NCI-H2081 (cell line): ENCODE measurements at places on chromosomes 6 and 20.

DNA sequence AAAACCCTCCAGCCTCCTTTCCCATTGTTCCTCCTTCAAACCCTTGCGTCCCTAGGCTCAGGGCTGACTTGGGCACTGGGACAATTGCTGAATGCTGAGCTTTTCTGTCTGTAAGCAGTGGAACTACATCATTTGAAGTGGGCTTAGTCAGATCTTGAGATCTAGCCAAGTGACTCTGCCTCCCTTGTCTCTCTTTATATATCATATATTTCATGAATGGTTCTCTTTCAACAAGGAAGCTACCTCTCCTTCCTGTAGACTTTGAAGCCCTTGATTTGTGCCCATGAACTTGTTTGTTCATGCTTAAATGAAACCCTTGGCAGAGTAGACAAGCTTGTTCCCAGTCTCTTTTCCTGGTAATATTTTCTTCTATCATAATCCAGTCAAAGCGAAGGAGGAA, 60.0 kb upstream of the KIF13A start:
- DNase-seq: no peak

- no peak for DNase-seq
Observed at GRCh38 chr6:120511712-120512111, 822.6 kb downstream of the TBC1D32 start.

DNA sequence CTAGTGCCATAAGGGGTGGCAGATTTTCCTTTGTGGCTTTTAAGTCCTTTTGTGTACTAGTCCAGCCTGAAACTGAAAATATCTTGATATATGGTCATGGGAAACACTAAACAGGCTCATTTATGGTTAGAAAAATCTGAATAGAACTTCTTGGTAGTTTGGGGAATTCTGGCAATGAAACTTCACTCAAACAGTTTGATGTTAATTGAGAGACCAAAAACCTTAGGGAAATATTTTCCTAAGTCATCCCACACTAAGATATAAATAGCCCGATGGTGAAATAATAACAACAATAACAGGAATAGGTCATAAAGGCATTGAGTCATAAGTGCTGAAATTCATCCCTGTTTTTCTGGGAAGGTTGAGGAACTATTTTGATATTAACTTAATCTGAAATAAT, 146.2 kb upstream of the SMLR1 start:
- no peak for DNase-seq

DNA sequence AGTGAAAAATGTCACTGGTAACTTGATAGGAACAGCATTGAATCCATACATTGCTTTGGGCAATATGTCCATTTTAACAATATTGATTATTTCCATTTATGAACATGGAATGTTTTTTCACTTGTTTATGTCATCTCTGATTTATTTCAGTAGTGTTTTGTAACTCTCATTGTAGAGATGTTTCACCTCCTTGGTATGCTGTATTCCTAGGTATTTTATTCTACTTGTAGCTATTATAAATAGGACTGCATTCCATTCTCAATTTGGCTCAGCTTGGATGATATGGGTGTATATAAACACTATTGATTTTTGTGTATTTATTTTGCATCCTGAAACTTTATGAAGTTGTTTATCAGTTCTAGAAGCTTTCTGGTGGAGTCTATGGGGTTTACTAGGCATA, 730.3 kb downstream of the DOK5 start:
- DNase-seq: no peak

- no peak for DNase-seq
Observed at GRCh38 chr6:133300896-133301295, 59.7 kb downstream of the EYA4 start.

GRCh38 chr20:18287546-18287914, 797 bp upstream of the ZNF133 start:
- DNase-seq: no peak

DNA sequence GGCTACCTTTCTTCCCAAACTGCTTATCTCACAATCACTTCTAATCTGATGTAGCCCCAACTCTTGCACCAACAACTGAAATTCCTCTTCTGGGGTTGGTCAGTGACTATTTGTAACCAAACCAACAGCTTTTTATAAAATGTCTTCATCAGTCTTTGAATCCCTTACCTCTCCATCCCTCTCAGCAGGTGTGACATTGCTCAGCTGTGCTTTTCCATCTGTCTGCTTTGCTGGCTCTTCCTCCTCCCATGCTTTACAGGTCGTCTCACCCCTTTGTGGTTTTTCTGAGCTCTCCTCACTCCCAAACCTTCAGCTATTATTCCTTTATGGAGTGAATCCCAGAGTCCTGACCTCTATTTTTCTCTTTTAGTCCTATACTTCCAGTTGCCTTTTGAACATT, 5.9 kb downstream of the MAP7 start:
- no peak for DNase-seq

- DNase-seq: no peak
Observed at GRCh38 chr6:12075067-12075563, 63.0 kb downstream of the HIVEP1 start.

GRCh38 chr6:168708526-168708925, 267.5 kb downstream of the SMOC2 start:
- DNase-seq: no peak

DNA sequence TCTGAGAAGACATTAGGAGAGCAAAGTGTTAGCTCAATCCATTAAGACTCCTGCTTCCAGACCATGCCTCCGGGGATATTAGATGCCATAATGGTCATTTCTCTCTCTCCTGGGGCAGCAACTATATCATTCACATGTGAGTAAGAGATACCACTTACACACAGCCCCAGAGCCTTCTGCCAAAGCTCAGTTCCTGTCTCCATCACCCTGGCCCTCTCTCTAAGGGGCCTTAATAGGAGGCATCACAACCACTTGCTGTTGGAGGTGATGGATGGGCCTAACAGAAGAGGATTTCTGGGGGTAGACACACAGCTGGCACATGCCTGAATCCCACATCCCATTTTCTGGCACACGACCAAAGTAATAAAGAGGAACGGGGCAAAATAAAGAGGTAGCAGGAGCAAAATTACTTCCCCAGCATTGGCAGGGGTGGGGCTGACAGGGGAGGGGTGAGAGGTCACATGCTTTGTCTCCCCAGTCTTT, 34.0 kb upstream of the VSTM2L start:
- DNase-seq: no peak

DNA sequence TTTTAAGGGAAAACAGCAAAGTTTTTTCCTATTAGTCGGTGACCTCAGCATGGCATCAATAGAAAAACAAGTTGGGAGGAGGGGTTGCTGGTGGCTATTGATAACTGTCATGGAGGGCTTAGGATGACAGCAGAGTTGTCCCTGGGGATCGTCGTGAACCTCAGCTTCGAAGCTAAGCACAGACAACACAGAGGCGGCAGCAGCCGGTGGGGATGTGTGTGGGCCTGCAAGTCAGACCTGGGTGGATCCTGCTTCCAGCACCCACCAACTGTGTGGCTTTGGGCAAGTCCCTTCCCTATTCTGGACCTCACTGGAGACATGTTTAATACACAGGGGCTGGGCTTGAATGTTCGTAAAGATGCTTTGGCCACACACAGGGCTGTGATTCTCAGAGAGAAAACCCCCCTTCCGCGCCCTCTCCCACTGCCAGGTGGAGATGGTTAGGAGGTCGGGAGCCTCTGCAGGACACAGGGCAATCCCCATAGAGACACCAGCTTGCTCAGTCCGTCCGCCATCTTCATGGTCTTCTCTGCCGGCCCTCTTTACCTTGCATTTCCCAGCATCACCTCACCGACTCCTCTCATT, 83.1 kb upstream of the TOX2 start:
- DNase-seq: no peak

DNA sequence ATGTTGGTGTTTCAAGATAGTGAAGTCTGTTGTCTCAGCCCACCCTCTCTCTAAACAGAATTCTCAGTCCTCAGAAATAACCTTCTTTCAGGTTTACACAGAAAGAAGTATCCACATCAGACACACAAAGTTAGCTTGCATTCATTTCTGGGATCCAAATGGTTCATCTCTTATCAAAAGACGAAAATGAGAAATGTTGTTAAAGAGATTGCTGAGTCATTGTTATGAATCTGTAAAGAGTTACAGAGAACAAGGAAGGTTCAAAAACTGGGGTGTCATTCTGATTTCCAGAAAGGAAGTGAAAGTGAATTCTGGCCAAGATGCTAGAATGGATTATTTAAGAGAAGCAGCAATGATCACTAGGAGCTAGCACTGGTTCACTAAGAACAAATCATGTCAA, 90.5 kb upstream of the ATXN1 start:
- no peak for DNase-seq

- no peak for DNase-seq
Observed at GRCh38 chr6:136728033-136728939, 64.0 kb downstream of the MAP3K5 start.
